ENCODE measurements at places on chromosomes 16 and 17.

GRCh38 chr17:49996495-49997300 is 1.7 kb upstream of the DLX3 start:
- peak; percentile 49 for DNase-seq

GRCh38 chr17:13545941-13546340 is 55.8 kb downstream of the HS3ST3A1 start:
- no peak for DNase-seq

DNA sequence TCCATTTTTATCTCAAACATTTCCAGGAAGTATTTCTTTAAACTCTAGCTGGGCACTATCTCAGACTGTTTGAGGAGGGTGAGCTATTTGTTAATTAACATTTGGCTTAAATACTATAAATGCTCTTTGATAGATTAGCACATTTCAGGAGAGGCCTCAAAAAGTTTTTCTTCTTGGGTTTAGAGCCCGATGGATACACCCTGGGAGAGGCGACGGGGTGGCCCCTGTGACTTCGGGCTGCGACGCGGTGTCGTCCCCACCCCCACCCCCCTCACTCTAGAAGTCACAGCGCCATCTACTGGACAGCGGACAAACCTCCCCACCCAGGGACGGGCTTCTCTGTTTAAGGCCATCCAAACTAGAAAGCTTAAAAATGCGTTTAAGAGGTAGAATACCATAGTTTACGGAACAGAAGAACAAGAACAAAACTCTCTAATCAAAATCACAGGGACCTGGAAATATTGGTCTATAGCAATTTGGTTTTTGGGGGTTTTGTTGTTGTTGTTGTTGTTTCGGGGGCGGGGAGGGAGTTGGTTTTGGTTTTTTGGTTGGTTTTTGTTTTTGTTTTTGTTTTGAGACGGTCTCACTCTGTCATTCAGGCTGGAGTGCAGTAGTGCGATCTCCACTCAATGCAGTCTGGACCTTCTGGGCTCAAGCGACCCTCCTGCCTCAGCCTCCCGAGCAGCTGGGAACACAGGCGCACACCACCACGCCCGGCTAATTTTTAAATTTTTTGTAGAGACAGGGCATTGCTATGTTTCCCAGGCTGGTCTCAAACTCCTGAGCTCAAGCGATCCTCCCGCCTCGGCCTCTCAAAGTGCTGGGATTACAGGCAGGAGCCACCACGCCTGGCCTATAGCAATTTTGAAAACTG is 254.4 kb downstream of the C16orf95 start:
- DNase-seq: peak; percentile 6

- no peak for DNase-seq
Observed at GRCh38 chr17:21242026-21242697, 11.0 kb downstream of the NATD1 start.

DNA sequence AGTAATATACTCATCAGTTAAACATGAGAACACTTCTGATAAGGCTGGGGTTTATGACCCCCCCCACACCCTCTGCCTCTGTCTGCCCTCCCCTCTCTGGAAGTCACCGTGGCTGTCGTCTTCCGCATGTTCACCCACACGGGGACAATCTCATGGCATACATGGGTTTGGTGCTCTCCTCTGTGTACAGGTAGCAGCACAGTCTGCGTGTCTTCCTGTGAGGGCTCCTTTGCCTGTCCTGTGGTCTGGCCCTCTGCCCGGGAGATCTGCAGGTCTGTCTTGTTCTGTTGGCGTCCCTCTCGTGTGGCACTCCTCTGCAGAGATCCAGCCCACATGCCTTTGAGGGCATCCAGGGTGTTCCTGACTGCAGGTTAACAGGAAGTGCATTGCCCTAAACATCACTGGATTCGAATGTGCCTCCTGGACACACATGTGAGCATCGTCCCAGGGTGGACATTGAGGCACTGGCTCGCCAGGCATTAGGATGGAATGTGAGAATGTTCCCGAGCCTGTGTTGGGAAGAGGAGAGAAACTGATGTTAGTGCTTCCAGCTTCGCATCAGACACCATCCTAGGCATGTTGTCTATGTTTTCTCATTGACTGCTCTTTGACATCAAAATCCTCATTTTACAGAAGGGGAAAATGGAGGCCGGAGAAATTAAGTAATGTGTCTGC is 54.5 kb downstream of the NKD1 start:
- DNase-seq: no peak

DNA sequence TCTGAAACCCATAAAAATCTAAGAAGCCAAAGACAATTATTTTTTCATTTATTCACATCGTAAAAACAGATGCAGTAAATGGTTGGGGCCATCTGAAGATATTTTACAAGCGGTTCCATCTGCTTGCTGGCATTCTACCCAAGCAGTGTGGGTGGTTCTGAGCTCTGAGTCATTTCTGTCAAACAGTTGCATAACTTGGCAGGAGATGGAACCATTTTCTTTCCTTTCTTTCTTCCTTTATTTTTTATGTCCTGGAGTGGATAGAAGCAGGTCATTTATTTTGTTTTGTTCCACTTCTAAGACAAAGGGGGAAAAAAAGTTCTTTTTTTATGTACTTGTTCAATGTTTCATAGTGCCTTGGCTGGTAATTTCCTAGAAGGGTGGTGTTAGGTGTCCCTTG is 1151.9 kb upstream of the GOT2 start:
- no peak for DNase-seq

- no peak for DNase-seq
Observed at GRCh38 chr16:54503856-54504219, 217.3 kb upstream of the IRX3 start.

- no peak for DNase-seq
Observed at GRCh38 chr17:16488186-16488967, 3.6 kb downstream of the LRRC75A start.

DNA sequence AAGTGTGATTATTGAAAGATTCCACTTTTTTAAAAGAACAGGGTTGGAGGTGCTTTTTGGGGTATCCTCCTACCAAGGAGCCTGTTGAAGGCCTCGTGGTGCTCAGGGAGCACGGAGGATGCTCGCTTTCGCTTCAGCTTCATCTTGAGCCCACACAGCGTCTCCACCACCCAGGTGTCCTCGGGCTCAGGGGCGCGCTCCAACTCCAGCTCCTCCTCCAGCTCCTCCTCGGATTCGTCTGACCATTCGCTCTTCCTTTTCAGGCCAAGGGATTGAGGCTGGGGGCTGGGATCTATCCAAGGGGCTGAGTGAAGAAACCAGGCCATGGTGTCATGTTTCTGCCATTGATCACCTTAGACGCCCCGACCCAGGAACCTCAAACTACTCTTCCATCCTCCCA is 1.2 kb downstream of the SPDYE4 start:
- DNase-seq: no peak

- no peak for DNase-seq
Observed at GRCh38 chr16:84138824-84139627, 6.0 kb downstream of the HSDL1 start.

DNA sequence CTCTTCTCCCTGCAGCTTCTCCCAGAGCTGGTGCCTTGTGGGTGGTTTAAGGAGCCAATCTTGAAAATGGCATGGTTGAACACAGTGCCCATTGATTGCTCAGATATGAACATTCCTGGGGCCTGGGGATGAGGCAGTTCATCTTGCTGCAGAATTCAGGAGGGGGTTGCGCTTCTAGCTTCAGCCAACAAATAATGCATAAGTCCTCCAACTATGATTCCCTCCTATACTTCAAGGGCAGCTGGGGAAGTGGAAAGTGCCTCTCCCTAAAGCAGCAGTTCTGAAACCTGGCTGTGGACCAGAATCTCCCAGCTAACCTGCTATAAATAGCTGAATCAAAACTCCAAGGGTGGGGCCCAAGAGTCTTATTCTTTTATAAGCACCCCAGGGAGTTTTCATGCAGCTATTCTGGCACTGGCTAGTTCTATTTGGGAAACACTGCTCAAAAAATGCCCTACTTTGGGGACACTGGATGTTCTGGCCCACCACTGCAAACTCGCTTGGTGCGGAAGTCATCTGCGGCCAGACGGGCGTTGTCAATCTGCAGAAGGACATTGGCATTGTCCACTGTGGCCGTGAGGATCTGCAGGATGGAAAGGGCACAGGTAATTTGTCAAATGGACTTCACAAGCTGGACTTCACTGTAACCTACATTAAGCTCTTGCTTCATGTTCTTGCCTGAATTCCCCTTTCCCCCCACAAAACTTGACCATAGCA is 130.3 kb downstream of the CCDC144A start:
- DNase-seq: no peak

- DNase-seq: no peak
Observed at GRCh38 chr16:85965125-85965524, 66.2 kb downstream of the IRF8 start.

DNA sequence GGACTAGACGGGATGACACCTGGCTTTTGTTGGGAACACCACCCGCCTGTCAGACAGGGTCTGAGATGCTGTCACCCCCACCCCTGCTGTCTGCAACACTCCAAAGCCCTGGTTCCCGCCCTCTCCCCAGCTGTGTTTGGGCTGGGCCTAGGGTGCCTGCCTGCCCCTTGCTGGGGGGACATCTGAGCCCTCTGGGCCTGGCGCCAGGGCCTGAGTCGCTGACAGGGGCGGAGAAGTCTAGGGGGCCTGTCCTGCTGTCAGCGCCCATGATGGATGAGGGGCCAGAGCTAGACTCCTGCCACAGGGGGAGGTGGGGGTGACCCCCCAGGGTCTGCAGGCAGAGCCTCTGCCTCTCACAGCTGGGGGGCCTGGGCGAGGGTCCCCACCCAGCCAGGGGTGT is 7.6 kb upstream of the PKMYT1 start:
- no peak for DNase-seq

GRCh38 chr16:78235168-78235800 is 135.8 kb downstream of the WWOX start:
- peak; percentile 17 for DNase-seq

- no peak for DNase-seq
Observed at GRCh38 chr16:88982286-88983084, 5.5 kb upstream of the CBFA2T3 start.

- DNase-seq: no peak
Observed at GRCh38 chr16:69323415-69323814, 7.0 kb downstream of the PDF start.

- no peak for DNase-seq
Observed at GRCh38 chr16:54509456-54509855, 222.9 kb upstream of the IRX3 start.

DNA sequence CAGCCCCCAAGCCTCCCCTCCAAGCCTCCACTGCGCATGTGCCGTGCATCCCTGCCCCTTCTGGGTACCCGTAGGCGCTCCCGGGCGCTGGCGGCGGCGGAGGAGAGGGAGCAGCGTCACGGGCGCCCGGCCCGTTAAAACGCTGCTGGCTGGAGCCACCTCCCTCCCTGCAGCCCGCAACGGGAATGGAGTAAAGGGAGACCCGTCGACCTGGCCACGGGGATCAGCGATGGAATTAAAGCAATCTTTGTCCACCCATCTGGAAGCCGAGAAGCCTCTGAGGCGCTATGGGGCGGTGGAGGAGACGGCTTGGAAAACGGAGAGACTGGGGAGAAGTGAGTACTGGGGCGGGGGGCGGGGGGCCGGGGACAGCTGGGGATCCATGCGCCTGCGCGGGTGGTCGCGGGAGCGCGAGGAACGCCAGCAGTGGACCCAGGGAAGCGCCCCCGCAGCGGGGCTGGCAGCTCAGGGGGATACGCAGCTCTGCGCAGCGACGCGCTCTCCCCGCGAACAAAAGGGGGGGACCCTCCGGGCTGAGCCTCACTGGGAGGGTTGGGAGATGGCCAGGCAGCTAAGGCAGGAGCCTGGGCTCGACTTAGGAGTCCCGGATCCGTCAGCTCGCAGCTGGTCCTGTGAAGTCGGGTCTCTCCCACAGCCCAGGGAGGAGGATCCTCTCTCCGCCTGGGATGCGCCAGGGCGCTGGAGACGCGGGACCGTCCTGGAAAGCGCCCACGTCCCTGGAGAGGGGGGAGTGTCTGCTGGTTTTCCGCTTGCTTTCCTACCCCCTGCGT is at the start of gene BMERB1:
Gene BMERB1, plus strand, starts transcription at position 164 of the 791 bp plus-strand sequence. Its CDS starts 66 bp downstream, at position 230.
- peak; percentile 23 for DNase-seq
